ENCODE measurements at places on chromosomes 1 and 21.

DNA sequence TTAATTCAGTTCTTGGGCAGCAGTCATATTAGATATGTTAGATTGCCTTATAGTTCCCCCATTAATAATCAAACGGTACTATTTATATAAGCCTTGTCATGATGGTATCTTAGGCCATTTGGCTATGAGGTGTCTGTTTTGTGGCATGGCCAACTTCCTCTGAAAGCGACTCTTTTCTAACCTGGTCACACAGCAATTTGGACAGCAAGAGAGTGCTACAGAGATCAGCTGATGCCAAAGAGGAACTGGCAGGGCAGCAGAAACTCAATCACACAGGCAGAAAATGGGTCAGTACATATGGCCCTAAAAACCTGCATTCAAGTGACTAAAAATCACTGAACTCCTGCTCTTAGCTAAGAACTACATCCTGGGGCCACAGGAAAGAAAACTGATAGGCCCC is 13.4 kb upstream of the MUTYH start:
- DNase-seq = no peak
- no peaks in the 10 kb centered on the region for H3K27me3 ChIP-seq
- no peaks in the 10 kb centered on the region for H3K36me3 ChIP-seq
- peaks cover 3% of the 10 kb centered on the region for H3K4me1 ChIP-seq

GRCh38 chr1:1883092-1883873 is 7.6 kb downstream of the GNB1 start:
- no peaks in the 10 kb centered on the region for H3K27me3 ChIP-seq
- H3K4me3 ChIP-seq = no peak overlapping the region
- H3K36me3 ChIP-seq = no peaks in the 10 kb centered on the region
- no peak overlapping the region for H3K27ac ChIP-seq

DNA sequence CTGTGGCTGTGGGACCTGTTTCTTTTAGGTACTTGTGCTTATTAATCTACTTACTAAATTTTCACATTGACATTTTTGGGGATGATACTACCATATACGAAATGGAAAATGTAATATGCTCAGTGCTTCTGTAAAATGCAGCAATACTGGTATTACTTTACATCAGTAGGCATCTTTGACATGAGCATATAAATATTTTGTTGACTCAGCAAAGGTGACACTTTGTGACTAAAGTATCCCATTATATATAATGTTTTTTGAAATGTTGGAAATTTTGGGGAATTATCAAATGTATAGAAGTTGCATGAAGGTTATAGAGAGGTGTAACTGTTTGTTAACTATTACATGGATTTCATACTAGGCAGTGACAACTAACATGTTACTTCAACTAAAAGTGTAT is 2.3 kb upstream of the FAM177B start:
- DNase-seq = no peak
- H3K36me3 ChIP-seq = peaks cover 50% of the 10 kb centered on the region
- H3K4me1 ChIP-seq = no peaks in the 10 kb centered on the region
- H3K27me3 ChIP-seq = no peaks in the 10 kb centered on the region
- no peak overlapping the region for H3K4me3 ChIP-seq
- H3K27ac ChIP-seq = no peak overlapping the region

- H3K27me3 ChIP-seq = no peaks in the 10 kb centered on the region
- DNase-seq = peak; percentile 34
- H3K4me1 ChIP-seq = no peaks in the 10 kb centered on the region
- no peaks in the 10 kb centered on the region for H3K36me3 ChIP-seq
Observed at GRCh38 chr1:5481889-5482288, 510.3 kb downstream of the NPHP4 start.

GRCh38 chr1:192986110-192986747 is 72.9 kb downstream of the UCHL5 start:
- no peak for DNase-seq
- H3K4me1 ChIP-seq = no peaks in the 10 kb centered on the region
- no peaks in the 10 kb centered on the region for H3K27me3 ChIP-seq
- H3K36me3 ChIP-seq = no peaks in the 10 kb centered on the region
- H3K4me3 ChIP-seq = no peak overlapping the region

- no peak overlapping the region for H3K27ac ChIP-seq
- H3K27me3 ChIP-seq = no peaks in the 10 kb centered on the region
- peaks cover 8% of the 10 kb centered on the region for H3K4me1 ChIP-seq
- no peaks in the 10 kb centered on the region for H3K36me3 ChIP-seq
- no peak overlapping the region for H3K4me3 ChIP-seq
- DNase-seq = no peak
Observed at GRCh38 chr1:23171181-23171755, 2.6 kb upstream of the LUZP1 start.

Data from pancreas (tissue), 10 donors.